ENCODE measurements at places on chromosomes 7 and 10. TPM values are rescaled to one million over a fixed set of nuclear protein-coding genes. Genes with fewer than 3 reads are reported as not detected.

- DNase-seq: no peak
Observed at GRCh38 chr10:72334196-72334824, 20.4 kb downstream of the DNAJB12 start.

- DNase-seq: no peak
Observed at GRCh38 chr10:1515121-1515779, 222.1 kb downstream of the ADARB2 start.

DNA sequence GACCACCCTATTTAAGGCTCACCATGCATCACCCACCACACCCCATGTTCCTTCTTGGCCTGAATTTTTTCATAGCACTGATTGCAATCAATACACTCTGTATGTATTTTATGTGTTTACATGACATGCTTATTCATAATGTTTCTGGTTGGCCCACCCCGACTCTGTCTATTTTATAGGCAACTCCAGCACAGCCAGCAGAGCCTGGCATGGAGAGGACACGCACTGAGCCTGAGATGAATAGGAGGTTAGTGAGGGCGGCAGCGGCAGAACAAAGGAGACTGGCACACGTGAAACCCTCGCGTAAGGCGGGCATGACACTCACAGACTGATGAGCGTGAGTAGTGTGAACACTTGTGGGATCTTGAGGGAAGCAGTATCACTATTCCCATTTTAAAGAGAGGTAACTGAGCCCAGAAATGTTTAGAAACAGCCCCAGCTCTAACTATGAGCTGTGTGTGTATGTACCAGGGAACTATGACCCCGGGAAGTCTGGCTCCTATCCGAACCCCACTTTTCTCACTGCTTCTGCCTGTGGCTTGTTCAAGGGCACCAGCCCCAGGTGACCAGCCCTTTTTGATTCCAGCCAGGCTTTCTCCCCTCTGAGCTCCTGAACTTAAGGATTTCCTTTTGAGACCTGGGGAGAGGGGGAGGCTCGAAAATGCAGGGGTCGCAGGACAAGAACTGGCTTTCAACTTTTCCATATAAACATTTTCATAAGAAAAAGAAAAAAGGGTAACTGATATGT lies 113.3 kb downstream of the ARHGAP22 start:
- DNase-seq: no peak

- no peak for DNase-seq
Observed at GRCh38 chr7:69516238-69516820, 81.9 kb upstream of the AUTS2 start.

GRCh38 chr10:1658658-1659057 lies 78.7 kb downstream of the ADARB2 start:
- DNase-seq: no peak

- no peak for DNase-seq
Observed at GRCh38 chr7:99733448-99733847, 1.5 kb downstream of the CYP3A7 start.

DNA sequence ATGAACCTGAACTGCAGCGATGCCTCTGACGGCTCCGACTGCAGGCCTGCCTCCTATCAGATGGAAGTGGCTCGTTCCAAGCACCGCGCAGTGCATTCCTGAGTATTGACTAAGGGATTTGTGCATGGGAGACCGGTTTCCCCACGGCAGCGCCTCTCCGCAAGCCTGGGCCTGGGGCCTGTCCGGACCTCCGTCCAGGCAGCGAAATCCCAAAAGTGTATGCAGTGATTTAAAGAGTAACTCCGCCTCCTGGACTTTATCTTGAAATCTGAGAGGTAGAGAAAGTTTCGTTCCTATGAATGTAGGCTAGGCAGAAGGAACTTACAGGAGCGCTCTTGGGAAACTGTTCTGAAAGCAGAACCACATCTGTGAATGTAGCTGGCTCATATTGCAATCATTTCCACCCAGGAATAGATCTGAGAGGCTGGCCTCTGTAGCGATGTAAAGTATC lies 106.2 kb upstream of the CELF2 start:
- DNase-seq: peak; percentile 61

DNA sequence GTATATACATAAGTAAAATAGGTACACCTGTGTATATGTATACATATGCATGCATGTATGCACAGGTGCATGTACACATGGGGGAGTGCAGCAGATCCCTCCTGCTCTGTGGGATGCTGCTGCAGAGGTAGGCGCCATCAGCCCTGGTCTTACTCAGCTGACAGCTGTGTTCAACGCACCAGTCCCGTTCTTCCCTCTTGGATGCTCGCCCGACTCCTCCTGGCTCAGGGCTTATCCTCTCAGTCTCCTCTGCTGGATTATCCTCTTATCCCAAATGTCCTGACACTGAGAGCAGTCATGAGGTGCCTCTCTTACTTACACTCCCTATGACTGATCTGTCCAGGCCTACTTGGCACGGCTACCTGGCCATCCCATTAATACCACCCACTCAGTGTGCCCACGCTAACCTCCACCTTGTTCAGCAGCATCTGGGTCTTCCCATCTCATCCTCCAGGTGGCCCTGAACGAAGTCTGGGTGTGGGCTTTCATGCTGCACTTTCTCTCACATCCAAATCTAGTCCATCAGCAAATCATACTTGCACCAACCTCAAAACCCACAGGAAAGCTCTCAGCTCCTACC lies 357.1 kb downstream of the TCERG1L start:
- DNase-seq: no peak

DNA sequence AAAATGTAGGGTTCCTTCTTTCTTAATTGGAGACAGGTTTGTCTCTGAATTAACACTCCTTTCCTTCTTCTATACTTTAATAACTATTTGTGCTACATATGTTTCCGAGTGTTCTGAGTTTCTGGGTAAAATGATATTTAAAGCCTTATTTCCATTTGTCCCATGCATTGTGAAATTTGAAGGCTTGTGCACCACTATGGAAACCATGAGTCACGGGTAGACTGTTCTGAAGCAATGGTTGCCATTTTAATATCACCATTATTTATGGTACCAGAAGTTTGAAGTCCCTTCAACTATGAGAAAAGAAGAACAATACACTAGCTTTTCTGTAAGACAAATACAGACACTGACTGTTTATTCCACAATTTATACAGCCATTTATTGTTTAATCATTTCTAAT lies 44.7 kb upstream of the ZEB1 start:
- DNase-seq: no peak

DNA sequence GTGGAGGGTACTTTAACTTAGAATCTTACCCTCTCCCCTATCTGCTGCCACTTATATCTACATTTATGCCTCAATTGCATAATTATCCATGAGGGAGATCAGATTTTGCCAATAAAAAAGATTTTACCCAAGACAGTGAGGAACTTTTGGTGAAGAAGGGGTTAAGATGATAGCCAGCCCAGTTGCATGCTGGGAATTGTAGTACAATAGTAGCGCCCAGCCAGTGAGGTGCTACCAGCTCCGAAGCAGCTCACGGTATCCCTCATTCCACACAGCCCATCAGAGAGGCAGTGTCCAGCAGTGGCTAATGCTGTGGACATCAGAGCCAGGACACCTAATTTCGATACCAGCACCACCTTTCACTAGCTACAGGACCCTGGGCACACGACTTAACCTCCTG lies 5.9 kb upstream of the LGI1 start:
- no peak for DNase-seq

DNA sequence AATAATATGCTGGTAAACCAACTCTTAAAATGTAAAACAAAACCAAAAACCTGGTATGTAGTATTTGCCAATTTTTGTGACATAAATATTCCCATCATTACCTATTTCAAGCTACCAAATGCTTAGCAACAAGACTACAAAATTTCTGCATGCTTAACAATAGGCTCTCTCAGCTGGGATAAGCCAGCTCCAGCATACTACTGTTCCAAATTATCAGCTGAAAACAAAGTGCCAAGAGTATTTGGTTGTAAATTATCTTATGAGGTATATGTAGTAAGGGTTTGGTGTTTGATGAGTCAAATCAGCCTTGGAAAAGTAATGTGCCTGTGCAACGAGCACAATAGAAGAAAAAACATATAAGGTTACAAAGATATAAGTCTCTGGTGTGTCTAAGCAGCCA lies 263.2 kb downstream of the HGF start:
- DNase-seq: no peak

GRCh38 chr10:121157998-121158397 lies 306.8 kb downstream of the WDR11 start:
- DNase-seq: no peak

DNA sequence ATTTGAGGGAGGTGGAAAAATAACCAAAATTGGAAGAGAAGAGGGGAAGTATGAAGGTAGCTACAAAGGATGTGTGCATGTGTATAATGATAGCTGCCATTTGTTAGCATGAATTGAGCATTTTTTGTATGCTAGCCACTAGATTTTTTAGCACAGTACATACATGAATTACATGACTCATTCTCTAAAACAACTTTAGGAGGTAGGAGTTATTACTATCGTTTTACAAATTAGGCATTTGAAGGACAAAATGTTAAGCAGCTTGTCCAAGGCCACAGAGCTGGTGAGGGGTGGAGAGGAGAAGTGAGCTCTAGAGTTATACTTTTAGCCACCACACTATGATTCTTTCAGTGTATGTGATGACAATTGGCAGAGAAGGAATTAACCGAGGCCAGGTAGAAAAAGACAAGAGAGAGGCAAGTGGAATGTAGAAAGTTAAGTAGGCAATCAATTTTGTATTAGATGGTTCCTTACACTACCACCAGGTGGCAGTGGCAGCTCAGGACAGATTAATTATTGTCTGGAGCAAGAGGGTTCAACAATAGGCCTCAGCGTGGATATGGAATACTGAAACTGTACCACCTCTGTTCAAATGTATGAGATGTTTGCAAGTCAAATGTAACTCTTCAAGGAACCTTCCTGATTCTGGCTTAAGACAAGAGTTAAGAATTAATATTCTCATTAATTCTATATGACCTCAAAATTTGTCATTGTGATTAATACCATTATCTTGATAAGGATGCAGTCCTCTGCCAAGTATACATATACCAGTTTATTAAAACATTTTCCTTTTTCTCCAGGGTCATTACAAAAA lies 128.0 kb downstream of the MBL2 start:
- peak; percentile 39 for DNase-seq

DNA sequence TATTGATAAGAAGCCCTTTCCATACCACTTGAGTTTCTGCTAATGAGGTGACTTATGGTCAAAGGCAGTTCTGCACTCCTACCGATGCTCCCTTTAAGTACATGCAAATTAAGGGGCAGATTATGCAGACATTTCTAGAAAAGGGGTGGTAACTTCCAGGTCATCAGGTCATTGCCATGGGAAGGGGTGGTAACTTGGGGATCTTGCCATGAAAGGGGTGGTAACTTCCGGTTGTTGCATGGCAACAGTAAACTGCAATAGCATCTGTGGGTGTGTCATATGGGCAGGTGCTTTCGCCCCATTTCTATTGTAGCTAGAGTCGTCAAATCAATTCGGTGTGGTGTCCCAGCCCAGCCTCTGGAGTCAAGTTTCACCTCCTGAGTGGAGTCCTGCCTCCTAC lies 150.9 kb downstream of the UBE2H start:
- DNase-seq: no peak

GRCh38 chr10:17586821-17587234 lies 30.3 kb downstream of the HACD1 start:
- DNase-seq: peak; percentile 28

GRCh38 chr10:104103956-104104355 lies 18.0 kb upstream of the SFR1 start:
- DNase-seq: no peak

- peak; percentile 13 for DNase-seq
Observed at GRCh38 chr7:146146831-146147486, 30.4 kb downstream of the CNTNAP2 start.

GRCh38 chr10:60114765-60115586 lies 208.6 kb upstream of the CCDC6 start:
- peak; percentile 62 for DNase-seq

GRCh38 chr7:36306222-36306621 lies 83.4 kb upstream of the ANLN start:
- DNase-seq: no peak

DNA sequence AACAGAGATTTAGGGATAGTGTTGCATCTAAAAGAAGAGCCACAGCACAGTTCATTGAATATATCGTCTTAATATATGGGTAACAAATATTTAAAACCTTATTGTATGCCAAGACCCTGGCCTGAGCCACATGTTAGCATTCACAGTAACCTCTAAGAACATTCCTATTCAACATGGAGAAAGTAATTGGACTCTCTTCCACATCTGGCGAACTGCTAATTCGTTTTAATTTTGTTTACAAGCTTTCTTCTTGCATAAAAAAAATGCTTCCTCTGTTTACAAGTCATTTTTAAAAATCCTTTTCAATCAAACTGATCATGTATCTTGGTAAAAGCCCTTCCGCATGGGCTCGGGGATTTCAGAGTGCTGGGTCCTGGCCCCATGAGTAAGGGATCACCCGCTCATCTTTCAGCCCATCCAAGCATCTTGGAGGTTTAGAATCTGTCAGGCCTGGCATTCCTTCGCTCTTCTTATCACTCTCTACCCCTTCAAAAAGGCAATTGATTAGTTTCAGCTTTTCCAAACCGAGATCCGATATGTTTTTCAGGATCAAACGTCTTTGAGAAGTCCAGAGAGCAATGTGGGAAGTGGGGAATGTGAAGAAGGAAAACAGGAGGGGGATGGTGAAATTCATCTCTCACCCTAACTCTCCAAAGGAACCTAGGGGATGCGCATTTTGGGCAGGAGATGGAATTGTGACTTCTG lies 7.3 kb downstream of the TWIST1 start:
- no peak for DNase-seq

DNA sequence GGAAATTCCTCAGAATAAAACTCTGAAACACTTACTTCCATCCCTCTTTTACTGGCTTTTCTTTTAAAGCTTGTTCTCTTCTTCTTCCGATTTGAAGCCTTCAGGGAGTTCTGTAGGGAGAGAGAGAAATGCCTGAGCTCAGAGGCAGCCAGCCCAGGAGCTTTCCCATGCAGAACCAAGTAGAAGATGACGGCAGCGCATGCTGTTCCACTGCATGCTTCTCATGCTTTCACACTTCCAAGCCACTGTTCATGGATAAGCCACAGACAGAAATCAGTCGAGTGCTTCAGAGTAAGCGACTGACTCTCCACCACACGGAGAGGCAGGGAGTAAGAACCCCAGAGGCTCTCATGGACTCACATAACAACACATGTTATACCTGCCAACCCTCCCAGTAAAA lies 237.3 kb downstream of the DGKI start:
- no peak for DNase-seq

- no peak for DNase-seq
Observed at GRCh38 chr7:70539617-70540016, 592.3 kb upstream of the GALNT17 start.

SPDYE6 gene
- polyA plus RNA-seq: 6.3 TPM

PON1 gene
- 0.33 TPM for polyA plus RNA-seq

MACC1 gene
- polyA plus RNA-seq: 10.8 TPM

TAS2R41 gene
- not detected for polyA plus RNA-seq

ABCB1 gene
- polyA plus RNA-seq: 27.4 TPM

DRGX gene
- polyA plus RNA-seq: not detected

OGDHL gene
- polyA plus RNA-seq: 45.7 TPM

ANK3 gene
- 172 TPM for polyA plus RNA-seq

INHBA gene
- polyA plus RNA-seq: 4.0 TPM
